Tongue (tissue), 3 donors: ENCODE measurements at places on chromosomes 12 and 14. TPM values are rescaled to one million over a fixed set of nuclear protein-coding genes. Genes with fewer than 3 reads are reported as not detected.

DNA sequence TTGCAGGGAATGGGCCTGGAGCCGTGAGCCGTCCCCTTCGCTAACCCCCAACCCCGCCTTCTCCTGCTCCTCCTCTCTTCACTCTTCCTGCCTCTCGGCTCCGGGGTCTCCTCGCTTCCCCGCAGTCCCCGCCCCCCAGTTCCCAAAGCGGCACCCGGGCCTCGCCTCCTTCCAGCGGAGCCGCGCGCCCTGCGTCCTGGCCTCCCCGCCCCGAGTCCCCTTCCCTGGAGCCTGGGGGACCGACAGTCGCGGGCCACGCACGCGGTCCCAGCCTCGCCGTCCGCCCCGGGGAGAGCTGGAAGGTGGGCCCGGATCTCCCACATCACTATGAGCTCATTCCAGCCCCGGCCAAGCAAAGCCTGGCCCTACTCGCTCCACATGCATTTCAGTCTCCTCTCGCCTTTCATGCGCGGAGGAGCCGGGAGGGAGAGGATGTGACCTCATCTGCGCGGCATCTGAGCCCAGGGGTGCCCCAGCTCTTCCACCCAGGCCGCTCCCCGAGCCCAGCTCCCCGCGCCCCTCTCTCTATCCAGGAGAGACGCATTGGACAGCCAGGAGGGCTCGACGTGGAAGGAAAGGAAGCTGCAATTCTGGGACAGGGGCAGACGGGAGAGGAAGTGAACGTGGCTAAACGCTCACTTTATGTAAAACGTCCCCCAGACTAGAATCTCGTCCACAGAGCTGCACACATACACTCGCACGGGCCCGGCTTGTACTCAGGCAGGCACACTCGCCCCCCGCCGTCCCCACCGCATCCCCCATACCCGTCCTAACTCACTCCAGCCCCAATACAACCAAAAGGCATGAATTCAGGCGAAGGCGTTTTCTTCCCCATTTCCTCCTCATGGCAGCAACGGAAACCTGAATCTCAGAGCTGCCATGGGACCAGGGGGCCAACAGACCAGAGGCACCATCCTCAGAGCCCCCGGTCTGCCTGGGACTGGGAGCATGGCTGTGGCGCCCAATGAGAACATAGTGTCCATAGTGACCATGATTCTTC is 108.7 kb upstream of the CCND2 start:
- peak; percentile 95 for DNase-seq

GRCh38 chr14:94447206-94447605 is 5.4 kb downstream of the SERPINA11 start:
- DNase-seq = no peak

GRCh38 chr14:99537399-99537798 is 56.2 kb downstream of the CCNK start:
- no peak for DNase-seq

- no peak for DNase-seq
Observed at GRCh38 chr12:100984796-100985195, 190.2 kb downstream of the ANO4 start.

- DNase-seq = peak; percentile 69
Observed at GRCh38 chr12:44640427-44641190, 235.5 kb downstream of the NELL2 start.

DNA sequence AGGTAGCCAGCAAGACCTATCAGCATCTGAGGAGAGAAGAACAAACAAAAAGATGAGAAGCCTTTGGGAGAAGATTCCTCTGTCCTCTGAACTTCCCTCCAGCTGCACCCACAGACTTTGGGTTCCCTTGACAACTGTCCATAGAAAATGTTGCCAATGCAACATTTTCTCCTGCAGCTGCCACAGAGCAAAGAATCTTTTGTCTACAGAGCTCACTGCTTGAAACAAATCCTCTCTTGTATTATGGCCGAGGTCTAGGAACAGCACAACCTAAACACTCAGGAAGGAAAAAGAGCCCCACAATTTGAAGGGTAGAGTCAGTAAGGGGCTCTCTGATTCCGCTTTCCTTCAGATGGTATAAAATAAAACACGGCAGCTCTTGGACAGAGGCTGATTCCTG is 14.3 kb downstream of the POMT2 start:
- peak; percentile 88 for DNase-seq

RNASE1 gene
- 38.5 TPM for total RNA-seq

GSC gene
- total RNA-seq = 1.5 TPM
